ENCODE measurements at places on chromosomes 11 and 22.
A peak's percentile ranks its signal among the peaks of the same experiment; 100 is the strongest.

DNA sequence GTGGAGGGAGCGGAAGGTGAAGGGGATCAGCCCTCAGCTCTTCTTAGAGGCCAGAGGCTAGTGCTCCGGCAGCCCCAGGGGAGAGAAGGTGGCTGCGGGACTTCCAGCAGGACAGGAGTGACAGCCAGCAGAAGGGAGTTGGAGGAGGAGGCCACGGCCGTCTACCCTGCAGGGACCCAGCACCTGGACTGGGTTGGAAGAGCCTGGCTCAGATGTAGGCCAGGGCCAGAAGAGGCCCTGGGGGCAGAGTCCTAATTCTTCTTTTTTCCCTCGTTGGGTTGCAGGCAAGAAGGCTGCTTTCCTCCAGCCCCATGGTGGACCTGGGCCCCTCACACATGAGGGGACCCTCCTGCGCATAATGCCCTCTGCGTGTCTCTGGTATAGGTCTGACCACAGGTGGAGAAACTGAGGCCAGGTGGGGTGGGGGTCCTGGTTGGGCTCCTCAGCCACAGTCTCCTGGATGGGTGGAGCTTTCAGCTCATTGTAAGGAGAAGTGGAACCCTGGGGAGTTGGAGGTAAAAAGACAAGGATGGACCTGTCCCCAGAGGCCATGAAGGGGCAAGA is 2.3 kb upstream of the MCAM start:
- DNase-seq, result no peak

- DNase-seq, result no peak
These were observed 14.2 kb downstream of the ARRB1 start for GRCh38 chr11:75337195-75337654.

GRCh38 chr11:61486779-61487178 is 21.8 kb upstream of the LRRC10B start:
- no peak for DNase-seq

DNA sequence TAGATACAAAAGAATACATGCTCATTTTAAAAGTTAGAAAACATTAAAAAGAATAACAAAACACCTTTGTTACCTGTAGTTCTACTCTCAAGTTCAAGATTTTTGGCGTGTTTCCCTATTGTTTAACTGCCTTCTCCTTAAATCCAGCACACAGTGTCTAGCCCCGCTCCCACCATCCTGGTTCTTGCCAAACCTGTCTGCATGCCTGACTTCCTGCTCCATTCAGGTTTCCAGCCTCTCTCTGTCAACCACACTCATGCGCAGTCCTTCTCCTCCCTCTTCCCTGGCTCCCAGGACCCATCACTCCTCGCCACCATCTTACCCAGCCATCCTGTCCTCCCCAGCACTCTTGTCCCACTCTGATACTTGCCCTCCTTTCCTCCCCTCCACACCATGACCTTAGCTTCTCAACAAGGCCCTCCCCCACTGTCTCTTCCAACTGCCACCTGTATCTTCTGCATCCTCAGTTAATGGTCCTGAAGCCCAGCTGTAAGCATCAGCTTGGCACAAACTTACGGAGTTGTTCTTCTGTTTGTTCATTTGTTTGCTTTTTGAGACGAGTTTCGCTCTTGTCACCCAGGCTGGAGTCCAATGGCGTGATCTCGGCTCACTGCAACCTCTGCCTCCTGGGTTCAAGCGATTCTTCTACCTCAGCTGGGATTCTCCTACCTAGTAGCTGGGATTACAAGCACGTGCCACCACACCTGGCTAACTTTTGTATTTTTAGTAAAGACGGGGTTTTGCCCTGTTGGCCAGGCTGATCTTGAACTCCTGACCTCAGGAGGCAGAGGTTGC is 7.5 kb upstream of the MYH9 start:
- DNase-seq, result no peak

GRCh38 chr11:126146454-126147192 is 64.8 kb downstream of the RPUSD4 start:
- DNase-seq, result peak; percentile 20

DNA sequence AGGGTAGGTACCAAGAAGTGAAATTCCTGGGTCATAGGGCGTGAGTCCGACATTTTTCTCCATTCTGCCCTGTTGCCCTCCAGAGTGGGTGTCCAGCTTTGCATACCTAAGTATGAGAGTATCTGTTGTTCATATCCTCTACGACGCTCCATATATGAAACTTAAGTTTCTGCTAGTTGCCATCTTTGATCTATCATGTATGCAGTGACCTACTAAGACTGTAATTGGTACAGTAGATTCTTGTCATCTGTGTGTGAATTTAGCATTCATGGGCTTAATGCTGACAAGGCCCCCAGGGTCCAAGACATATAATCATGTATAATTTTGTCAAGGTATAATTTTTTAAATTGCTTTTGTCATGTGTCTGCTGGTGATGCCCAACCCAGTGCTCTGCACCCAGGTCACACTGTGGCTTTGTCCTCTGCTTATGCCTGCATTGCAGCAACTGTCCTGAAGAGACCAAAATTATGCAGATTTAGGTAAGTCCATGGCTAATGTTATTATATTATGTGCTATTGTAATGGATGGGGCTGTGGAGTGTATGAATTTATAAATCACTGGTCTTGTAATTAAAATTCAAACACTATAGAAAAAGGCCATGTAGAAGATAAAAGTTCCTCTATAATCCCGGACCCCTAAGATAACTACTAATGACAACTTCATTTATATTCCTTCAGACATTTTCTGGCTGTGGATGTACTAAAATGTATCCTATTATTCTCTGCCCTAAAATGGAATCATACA is 12.2 kb downstream of the NEAT1 start:
- DNase-seq, result no peak

GRCh38 chr11:91871791-91872190 is 352.8 kb upstream of the FAT3 start:
- DNase-seq, result no peak

- no peak for DNase-seq
These were observed 16.6 kb downstream of the POLA2 start for GRCh38 chr11:65278356-65278755.

DNA sequence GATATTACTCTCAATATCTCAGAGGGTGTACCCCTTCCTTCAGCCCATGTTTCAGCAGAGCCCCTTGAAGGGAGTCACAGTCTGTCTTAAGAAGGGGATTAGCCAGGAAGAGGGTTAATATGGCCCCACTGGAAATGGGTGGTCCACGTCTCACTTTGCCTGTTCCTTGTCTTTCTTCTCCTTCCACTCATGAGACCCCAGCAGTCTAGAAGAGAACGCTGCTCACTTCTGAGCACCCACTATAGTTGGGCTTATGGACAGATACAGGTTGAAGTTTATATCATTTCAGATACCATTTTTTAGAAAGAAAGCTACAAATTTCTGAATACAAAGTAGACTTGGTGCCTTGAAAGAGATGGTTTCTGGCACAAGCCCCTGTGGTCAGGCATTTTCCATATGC is 139.3 kb upstream of the API5 start:
- DNase-seq, result no peak

- no peak for DNase-seq
These were observed 52.8 kb upstream of the LDLRAD3 start for GRCh38 chr11:35891096-35891495.

DNA sequence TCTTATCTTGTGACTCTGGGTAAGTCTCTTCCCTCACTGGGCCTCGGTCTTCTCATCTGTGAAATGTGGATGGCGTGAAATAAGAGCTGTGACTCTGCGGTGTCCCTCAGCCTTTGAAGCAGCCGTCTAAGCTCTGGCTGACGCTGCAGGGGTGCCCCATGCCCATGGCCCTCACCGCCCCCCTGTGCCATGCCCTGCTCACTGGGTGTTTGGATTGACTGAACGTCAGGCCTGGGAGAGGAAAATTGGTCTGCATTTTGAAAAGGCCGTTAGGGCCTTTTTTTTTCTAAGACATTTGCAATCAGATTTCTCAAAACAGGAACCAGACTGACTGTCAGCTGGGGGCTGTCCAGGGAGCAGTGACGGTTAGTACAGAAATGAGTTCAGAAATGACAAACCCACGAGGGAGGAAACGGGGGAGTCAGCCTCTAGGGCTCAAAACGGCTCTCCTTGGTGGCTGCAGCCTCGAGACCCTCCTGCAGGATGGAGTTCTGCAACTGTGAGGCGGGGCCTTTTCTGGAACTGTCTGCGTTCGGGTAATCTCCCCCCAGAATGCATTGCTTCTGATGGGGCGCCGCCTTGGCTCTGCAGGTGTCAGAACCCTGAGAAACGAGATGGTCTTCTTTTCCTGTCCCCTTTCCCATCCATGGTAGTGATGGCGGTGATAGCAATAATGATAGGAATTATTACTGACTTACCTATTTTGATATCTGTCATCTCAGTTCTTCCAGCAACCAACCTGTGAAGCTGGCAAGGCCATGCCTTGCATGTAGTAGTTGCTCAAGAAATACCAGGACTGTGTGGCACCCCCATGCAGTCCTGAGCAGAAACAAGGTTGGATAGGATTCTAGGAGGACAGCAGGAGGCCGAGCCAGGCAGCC is 2.0 kb downstream of the GRK2 start:
- DNase-seq, result peak; percentile 34

DNA sequence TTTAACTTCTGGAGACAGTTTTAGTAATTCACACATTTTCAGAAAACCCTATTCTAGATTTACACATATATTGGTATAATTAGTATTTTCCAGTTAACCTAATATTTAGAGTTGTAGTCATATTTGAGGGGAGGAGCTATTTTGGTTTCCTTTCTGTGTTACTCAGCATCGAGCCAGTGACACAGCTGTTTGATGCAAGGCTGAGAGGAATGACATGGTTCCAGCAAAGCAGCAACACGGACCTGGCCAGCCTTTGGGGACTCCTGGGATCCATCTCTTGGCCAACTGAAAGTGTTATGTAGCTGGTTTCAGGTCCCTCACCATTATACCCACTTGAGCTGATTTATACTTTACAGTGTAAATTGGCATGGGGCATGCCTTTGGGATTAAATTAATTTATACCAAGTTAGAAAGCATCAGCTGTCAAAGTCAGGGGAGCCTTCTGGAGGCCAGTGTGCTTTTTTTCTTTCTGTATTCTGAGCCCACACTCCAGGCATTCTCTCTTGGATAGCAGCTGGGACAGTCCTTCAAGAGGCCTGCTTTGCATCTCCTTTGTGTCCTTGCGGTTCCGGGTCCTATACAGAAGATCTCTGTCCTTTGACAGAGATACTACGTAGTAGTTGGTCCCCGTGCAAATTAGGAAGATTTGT is 91.3 kb upstream of the SLC25A18 start:
- DNase-seq, result no peak

DNA sequence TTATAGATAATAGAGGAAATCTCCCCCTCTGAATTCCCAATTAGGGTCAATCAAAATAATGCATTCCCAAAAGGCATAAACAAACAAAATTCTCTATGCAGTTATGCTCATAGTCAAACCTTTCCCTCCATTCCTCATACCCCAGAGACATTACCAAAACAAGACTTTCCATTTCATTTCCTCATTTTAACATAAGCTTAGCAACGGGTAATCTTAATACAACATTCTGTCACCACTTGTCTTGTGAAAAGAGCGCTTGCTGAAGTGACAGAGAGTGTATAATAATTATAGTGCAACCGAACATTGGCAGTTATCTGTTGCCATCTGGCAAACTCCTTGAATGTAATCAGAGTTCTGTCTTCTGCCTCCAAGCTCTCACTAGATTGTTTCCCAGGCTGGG is 1.2 kb upstream of the SLN start:
- DNase-seq, result no peak

GRCh38 chr11:63489879-63490278 is 1.1 kb downstream of the PLAAT5 start:
- DNase-seq, result no peak

DNA sequence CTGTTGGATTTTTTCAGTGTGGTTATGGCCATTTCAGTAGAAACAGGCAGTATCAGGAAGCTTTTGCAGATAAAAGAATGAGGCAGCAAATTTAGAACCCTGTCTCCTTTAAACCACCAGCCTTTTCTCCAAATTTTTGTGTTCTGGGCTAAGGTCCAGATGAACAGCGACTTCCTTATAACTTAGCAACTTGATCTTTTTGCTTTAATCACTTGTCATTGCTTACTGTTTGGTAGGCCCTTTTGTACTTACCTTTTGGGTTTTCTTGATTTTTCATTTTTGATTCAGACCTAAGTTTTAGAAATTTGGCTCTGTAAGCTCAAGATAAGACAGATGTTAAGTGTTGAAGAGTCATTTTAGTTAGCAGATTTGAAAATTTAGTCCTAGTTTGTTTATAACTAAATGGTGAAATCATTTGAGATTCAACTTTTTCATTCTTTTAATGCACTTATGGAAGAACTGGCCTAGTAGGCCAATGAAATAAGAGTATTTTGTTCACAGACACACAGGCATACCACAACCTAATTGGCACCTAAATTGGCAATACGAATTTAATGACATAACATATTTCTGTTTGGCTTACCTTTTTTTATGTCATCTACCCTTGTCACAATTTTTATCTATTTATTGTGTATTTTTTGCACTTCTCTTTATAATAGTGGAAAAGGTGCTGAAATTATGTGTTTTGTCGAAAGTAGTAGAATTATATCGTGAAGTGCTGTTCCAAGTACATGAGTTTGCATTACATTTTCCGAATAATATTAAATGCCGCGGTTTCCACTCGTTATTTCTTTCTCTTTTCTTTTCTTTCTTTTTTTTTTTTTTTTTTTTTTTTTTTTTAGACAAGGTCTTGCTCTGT is 2.1 kb downstream of the RTN3 start:
- DNase-seq, result no peak

- DNase-seq, result no peak
These were observed 7.2 kb downstream of the PHOX2A start for GRCh38 chr11:72236774-72237111.

GRCh38 chr11:130208241-130209127 is 48.9 kb downstream of the ST14 start:
- DNase-seq, result no peak

DNA sequence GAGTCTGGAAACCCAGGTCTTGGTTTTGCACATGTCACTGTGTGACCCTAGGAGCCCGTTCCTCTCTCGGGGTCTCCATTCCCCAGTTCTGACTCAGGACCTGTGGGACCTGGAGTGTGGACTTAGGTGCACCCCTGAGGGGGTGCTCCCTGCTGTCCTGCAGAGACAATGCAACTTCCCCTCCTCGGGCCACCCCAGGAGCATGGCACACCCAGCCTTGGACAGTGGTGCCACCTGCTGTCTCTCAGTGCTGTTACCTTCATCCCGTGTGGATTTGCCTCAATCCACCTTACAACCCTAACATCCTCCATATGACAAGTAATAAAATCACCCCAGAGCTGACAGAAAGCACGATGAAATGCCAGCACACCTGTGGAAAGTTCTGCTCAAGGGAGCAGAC is 27.5 kb upstream of the CRYBB3 start:
- no peak for DNase-seq

GRCh38 chr11:19963697-19964387 is 196.4 kb downstream of the DBX1 start:
- no peak for DNase-seq

DNA sequence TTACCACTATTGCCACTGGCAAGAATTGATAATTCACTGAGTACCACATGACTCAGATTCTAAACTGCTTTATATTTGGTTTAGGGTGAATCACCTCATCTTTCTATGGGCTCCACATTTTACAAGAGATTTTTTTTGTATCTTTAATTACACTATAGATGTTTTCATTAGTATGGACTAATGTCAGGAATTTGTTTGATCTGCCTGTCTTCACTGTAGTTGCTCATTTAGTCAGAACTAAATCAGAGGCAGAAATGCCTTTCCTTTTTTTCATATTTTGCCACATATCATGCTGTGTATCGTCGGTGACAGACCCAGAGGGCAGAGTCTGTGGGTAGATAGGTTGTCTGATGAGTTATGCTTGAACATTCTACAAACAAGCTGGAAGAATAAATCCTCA is 524.1 kb downstream of the METTL15 start:
- DNase-seq, result no peak

- DNase-seq, result no peak
These were observed 67.0 kb upstream of the TBCEL start for GRCh38 chr11:120956710-120957495.

GRCh38 chr11:60700689-60701468 is 1.5 kb downstream of the MS4A8 start:
- no peak for DNase-seq

Data from head of caudate nucleus (tissue), 42 donors.